A549 (cell line): ENCODE measurements at places on chromosomes 11 and 22.

DNA sequence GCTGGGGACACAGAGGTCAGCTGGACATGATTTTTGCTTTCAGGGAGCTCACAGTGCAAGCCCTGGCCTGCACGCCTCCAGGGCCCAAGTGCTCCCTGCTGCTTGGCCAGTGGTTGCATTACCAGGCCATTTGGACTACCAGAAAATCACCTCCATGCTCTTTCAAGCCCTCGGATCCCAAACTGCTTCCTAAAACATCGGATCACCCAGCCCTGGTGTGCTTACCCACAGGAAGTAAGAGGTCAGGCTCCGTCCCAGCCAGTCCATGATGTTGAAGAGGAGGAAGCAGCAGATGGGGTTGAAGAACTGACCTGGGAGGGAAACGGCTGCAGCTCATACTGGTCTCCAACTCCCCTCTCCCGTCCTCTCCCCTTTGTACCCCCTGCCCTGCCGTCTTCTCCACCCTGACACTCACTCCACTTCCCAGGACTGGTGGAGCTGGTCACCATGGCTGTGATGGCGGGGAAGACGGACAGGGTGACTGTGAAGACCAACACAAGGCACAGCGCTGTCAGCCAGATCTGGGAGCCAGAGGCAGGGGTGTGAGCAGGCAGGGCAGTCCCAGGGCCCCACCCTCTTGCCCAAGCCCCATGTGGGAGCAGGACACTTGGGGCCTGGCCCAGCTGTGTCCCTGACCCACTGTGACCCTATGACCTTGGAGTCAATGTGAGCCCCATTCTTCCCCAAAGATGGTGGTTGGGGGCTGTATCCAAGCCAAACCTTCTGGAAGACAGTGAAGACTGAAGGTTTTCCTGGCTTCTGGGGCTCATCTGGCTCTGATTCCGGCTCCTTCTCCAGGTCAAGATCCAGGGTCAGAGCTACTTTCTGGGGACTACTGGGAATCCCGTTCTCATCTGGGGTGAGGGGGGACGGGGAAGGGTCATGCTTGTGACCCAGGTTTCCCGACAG is 5.6 kb downstream of the SLC29A2 start:
- DNase-seq: no peak

DNA sequence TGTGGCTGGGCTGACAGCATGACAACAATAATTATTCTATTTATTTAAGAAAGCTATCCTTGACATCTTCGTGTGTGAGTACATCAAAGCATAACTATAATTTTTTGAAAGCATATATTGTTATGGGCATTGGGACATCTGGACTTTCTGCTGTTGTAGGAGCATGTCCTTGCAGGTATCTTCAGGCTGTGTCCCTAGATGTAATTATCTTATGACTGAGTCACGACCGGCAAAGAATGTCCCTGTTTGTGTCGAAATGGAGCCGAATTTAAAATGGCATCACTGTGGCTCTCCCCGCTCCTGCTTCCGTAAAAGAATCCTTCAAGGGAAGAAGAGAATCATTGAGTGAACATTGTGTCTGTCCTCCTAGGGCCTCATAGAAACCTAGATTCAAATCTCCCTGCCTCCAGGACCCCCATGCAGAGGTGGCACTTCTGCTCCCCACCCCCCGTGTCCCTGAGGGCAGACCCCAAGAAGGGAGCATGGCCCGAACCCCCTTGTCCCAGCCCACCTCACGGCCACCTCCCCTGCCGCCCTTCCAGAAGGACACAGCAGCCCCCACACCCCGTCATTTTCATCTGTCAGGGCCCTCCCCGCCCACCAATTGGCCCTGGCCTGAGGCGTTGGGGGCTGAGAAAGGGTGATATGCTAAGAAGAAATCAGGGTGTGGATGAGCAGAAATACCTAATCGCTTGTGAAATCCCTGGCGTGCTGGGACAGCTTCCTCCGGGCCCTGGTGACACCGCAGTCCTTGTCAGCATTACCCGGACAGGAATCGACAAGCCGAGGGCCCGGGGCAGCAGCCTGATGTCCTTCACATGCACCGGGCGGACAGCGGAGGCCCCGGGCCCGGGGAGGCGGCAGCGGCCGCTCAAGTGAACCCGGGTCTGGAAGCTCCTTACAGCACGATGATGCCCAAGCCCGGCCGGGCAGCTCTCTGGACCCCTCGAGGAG is 48.6 kb upstream of the SLC22A12 start:
- DNase-seq: no peak

- DNase-seq: no peak
Observed at GRCh38 chr11:86477495-86478155, 102.9 kb downstream of the CCDC81 start.

DNA sequence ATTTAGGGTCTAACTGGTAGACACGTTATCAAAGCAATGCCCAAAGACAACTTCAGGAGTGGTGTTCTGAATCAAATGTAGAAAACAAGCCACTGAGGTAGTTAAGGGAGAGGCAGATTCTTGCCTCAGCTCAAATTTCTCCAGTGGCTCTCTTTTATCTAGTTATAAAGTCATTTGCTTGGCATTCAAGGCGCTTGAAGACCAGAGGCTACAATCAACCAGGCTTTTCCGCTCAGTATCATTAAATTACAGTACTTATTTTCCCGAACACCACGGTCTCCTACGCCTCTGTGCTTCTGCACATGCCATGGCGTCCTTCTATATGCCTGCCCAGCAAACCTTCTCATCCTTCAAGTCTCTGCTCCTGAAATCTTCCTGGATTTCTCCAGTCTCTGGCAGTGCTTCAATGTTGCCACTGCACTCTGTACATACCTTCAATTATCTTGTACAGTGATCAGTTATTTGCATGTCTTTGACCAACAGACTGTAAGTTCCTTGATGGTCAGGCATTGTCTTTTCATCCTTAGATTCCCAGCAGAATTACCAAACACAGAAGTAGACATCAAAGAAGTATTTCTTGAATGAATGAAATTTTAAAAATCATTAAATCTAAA is 1.4 kb downstream of the POGLUT3 start:
- DNase-seq: no peak

DNA sequence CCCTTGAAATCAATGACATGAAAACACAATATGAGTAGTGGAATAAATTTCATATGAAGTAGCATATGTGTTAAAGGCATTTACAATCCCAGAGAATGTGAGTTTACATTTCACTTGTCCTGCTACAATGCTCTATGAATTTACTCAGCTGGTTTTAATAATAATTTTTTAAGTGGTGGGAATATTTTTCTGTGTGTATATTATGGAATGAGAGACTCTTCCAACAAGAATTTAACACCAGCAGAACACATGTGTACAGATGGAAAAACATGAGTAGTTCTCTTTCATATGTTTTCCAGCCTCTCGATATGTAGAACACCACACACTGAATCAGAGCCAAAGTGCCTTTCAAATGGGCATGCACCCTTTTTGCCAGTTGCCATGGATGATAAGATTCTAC is 170.4 kb downstream of the MAML2 start:
- DNase-seq: no peak

- no peak for DNase-seq
Observed at GRCh38 chr11:95372097-95372656, 141.2 kb upstream of the SESN3 start.

DNA sequence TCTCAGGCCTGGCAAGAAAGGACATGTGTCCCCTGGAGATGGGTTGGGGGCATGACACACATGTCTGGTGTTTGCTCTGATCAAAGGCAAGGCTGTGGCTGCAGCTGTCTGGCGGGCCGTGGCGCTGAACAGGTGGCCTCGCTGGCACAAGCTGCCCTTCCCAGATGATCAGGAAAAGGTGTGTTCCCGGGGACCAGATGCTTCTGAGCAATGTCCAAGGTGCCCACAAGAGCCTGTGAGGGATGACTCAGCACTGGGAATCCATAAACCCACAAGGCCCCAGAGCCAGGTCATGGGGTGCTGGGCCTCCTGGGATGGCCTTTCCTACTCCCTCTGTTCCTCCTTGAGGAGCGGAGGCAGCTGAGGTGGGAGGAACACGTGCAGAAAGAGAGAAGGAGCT is 9.7 kb upstream of the LRP5 start:
- DNase-seq: peak; percentile 63

GRCh38 chr22:44317123-44317444 is 4.3 kb upstream of the SHISAL1 start:
- DNase-seq: no peak

GRCh38 chr22:47207846-47208554 is 445.6 kb downstream of the TBC1D22A start:
- no peak for DNase-seq

- DNase-seq: no peak
Observed at GRCh38 chr11:46527591-46528130, 66.2 kb downstream of the AMBRA1 start.

DNA sequence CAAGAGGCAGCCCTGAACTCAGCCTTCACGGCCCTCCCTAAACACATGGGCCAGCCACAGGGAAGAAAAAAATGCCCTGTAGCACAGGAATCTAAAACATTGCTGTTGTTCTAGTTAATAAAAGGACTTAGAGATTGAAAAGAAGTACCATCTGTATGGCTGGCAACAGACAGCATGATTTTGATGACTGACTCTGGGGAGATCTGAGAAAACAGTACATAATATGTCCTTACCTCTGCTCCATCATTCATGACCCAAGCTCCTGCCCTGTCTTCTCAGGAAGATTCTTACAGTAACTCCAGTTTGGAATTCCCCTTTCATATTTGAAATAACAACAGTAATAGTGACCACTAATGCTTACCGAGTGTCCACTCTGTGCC is 244.2 kb downstream of the ETS1 start:
- DNase-seq: no peak

DNA sequence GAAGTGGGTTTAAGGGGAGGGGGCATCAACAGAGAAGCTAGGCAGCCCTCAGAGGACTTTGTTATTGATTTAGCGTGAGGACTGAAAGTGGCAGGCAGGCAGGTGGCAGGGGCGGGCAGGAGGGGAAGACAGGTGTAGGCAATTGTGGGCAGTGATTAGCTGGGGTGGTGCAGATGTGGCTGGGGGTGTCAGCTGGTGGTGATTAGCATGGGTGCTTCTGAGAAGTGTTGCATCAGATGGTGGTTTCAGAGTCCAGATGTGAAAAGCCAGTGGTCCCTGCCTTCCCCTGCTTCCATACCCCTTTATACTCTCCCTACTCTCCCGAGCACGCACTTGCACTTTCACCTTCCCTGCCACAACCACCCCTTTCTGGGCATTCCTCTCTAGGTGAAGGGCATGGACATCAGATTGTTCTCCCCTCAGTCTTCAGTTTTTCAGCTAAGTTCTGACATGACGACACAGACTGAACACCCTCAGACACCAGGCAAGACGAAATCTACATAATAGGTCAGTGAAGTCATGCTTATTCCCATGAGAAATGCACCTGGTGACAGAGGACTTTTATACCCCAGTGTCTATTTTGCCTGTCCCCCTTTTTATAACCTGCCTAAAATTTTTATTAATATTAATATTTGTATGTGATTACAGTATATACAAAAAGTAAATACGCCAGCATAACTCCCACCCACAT is 435.7 kb upstream of the CADM1 start:
- no peak for DNase-seq
